ENCODE measurements at places on chromosomes 13 and 19. TPM values are rescaled to one million over a fixed set of nuclear protein-coding genes. Genes with fewer than 3 reads are reported as not detected.

The ZNF865 gene
- 2.1 TPM for total RNA-seq

The KLK15 gene
- total RNA-seq, result not detected

The CYP4F8 gene
- total RNA-seq, result not detected

The FGF22 gene
- total RNA-seq, result not detected

The PRR19 gene
- total RNA-seq, result under 0.01 TPM

The MLNR gene
- total RNA-seq, result not detected

Data from tracheal epithelial cell (primary cell).